DMS53 (cell line): ENCODE measurements at places on chromosomes 5 and 9.

DNA sequence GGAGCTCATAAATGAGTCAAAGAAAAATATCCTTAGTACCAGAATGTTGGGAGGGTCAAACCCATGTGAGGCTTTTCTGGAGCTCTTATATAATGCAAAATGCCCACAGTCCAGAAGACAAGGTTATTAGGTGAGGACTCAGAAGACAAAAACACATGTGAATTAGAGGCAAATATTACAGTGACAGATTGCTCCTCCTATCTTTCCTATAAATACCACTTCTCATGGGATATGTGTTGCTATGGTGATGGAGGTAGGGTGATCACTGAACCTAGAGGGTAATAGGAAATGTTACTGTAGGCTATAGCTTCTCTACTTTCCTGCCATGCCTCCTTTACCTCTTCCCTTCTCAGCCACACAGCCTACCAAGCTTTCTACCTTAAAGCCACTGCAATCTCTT is 264.6 kb downstream of the SEC61B start:
- no peak for DNase-seq

GRCh38 chr9:92760070-92760469 is 4.6 kb downstream of the BICD2 start:
- DNase-seq: no peak

DNA sequence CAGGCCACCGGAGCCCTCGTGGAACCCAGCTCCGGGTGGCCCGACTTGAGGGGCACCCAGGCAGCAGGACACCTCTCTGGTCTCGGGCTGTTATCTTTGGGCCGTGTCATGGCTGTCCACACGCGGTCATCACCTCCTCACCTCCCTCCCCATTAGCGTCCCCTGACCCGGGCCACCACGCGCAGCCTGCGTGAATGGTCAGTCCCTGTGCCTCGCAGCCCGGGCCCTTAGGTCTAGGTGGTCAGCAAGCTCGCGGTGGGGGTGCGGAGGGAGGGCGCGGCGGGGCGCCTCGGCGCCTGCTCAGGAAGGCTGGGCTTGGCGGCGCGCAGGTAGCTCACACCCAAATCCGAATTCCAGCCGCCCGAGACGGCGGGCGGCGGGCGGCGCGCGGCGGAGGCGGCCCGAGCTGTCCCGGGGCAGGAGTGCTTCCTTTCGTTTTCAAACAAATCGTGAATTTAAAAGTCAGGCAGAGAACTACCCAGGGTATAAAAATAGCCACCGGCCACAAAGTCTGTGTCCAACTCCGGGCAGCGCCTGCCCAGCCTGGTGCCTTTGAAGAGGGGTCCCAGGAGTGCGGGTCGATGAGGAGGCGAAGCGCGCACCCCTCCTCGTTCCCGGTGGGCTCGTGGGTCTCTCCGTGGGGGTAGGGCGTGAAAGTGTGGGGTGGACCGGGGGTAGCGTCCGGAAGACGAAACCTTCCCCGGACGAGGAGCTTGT is 1.0 kb upstream of the RXRA start:
- peak; percentile 44 for DNase-seq

- DNase-seq: peak; percentile 66
Measured at GRCh38 chr9:109355564-109356297, 34.9 kb upstream of the EPB41L4B start.

- no peak for DNase-seq
Measured at GRCh38 chr5:32785611-32786254, 74.6 kb downstream of the NPR3 start.

DNA sequence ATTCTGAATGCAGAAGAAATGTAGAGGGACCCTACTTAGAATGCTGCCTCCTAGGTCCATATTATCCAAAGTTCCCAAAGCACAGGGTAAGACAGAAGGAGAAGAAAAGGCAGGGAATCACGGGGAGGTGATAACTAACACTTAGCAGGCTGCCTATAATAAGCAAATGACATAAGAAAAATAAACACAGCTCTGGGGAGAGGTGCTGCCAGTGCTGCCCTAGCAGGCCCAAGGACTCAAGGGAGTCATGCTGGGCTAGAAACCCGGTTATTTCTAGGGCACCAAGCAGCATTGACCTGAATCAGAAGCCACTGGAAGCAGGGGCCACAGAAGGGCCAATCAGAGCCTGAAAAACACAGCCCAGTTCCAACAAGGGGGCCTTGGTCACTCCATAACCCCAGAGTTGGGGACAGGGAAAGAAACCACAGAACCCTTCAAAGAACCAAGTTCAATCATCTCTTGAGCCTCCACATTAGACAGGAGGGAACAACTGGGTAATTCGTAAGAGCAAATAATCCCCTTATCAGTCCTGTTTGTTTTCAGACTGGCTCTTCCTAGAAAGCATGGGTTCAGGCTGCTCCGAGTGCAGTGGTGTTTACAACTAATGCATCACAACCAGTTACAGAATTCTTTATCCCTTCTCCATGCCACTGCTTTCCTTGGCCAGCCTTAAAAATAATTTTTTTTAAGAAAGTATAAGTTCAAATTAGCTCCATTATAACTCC is 24.0 kb downstream of the NRG2 start:
- DNase-seq: no peak

DNA sequence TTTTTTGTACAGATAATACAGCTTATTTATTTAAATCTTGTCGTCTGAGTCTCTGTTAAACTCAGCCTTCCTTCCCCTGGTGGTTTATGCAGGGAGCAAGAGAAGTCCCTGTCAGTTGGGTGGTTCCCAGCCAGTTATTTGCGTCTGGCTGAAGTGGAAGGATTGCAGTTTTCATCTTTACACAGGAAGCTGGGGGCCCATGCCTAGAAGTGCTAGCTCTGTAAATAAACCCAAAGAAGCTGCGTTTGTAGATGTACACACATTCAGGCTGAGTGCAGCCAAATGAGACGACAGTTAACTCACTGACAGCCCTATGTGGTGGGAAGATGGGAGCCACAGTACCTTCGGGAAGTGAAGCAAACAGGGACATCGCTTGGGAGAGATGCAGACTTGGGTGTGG is 122.1 kb downstream of the SAXO1 start:
- peak; percentile 83 for DNase-seq

DNA sequence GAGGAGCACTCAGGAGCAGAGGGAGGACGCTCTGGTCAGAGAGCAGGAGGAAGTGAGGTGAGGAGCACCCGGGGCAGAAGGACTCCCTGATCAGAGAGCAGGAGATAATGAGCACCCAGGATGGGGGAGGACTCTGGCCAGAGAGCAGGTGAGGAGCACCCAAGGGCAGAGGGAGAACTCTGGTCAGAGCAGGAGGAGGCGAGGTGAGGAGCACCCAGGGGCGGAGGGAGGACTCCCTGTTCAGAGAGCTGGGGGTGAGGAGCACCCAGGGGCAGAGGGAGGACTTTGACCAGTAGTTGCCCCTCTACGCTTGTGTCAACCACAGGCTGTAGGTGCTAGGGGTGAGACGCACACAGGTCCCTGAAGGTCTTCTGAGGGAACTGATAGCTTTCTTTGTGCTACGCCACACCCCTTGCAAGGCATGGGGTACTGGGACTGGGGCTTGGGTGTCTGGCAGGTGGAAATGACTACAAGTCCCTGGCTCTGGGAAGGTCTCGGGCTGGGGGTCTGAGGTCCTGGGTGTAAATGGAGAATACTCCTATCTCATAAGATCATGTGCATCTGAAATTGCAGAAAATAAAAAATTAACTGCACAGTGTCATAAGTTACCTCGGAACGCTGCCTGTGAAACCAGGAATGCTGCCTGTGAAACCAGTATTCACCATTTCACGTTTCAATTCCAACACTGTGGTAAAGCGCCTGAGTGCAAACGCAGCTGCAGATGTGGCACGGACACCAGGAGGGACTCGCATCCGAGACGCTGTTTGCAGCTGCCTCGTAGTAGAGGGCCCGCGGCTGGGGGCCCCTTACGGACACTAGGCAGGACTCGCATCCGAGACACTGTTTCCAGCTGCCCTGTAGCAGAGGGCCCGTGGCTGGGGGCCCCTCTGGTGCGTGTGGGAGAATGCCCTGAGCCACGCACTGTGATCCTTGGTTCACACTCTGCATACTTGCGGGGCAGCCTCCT is 27.0 kb upstream of the SLC6A3 start:
- DNase-seq: no peak

GRCh38 chr5:156103155-156103885 is 223.6 kb upstream of the SGCD start:
- DNase-seq: no peak

DNA sequence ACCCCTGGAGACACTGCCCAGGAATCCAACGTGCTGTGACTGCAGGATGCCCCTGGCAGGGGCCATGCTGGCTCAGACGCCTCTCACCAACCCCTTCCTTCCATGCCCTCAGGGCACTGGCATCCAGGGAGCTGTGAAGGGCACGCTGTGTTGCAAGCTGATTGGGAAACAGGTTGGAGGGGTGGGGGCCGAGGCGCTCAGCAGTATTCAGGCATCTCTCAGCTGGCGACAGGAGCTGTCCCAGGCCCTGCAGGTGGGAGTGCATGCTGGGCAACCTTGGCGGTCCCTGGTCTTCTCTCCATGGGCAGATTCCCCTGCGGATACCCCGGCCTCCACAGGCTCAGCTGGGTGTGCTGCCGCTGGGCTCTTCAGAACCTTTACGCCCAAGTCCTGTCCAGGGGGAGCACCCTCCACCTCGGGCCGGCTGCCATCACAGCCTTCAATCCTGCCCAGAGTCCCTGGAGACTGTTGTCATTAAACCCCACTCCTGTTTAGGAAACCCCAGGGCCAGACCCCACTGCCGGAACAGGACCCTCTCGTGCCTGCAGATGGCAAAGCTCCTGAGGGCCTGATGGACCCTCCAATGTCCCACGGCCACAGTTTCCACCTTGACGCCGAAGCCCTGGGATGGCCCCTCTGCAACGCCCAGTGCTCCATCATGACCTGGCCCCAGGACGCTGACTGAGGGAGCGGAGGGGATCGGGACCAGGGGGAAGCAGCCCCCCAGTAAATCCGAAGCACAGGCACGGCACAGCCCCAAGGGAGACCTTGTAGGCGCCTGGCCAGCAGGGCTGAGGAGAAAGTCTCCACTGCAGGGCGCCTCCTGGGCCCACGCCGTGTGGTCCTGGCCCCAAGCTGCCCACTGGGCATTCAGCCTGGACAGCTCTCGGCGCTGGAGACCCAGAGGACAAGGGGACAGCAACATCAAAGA is 9.3 kb downstream of the TPPP start:
- no peak for DNase-seq

DNA sequence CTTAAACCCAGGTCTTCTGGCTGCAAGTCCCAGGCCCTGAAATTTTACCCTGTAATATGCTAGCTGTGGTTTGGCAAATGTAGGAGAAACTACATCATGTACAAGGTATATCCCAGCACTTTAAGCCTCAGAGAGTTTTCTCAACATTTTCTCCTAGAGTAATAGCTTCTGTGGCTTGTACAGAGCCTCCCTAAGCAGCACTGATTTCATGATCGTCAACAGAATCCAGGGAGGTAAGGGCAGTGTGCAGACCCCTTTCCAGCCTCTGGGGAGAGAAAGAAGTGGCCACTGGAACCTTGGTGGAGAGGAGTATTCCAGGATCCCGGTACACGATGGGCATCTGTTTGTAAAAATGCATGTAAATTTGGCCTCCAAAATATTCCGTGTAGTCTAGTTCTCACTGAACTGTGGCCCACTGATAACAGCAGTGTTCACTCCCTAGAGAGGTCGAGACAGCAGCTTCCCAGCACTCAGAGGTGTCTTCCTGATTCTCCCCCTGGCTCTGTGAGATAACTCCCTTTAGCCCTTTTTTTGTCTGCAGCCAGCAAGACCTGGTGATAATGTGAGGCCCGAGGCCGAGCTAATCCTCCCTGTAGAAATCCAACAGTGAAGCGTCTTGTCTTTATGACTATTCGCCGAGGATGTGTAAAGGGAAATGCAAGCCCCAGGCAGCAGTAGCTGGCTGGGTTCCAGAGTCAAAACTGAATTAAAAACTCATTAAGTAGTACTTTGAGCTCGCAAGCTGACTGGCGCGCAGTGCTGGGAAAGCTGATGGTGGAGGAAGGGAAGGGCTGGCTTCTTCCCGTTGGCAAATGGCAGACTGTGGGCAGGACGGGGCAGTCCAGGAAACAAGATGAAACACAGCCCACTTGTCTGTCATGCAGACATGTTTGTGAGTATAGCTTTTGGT is 59.0 kb downstream of the MAP1B start:
- DNase-seq: no peak

- DNase-seq: no peak
Measured at GRCh38 chr9:101443364-101443771, 7.8 kb upstream of the ALDOB start.

DNA sequence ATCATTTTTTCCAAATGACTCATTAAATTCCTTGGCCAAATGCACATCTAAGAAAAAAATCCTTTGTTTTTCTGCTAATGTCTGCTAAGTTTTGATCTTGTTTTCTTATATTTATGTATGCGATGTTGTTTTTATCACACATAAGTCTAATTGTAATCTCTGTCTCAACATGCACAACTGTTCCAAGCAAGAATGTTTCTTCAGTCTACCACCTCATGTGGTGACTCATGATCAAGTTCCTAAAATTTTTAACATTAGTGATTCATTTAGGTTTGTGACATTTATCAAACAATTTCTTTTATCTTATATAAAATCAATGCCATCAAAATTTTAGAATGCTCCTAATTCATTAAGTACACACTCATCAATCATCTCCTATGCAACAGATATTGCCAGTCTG is 763.9 kb upstream of the FAM174A start:
- DNase-seq: no peak

- DNase-seq: no peak
Measured at GRCh38 chr9:107144475-107144874, 138.6 kb upstream of the RAD23B start.

GRCh38 chr5:10489810-10490426 is 48.2 kb downstream of the ROPN1L start:
- no peak for DNase-seq

DNA sequence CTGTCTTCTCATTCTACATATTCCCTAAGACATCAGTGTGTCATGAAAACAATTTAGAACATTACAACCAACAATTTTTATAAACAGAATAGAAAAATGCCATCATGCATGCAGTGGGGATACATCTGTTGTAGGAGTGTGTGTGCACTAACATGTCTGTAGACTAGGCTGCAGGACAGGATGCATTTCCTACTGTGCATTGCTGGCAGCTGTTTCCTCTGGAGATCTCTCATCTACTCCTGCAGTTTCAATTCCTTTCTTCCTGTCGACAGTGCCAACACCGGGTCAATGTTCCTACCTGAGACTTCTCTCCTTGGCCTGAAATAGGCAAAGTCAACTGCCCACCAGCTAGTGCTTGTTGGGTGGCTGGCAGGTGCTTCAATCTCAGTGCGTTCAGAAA is 69.8 kb downstream of the ANKH start:
- no peak for DNase-seq

- no peak for DNase-seq
Measured at GRCh38 chr9:94920420-94921091, 194.1 kb downstream of the AOPEP start.
